ENCODE measurements at places on chromosomes 5 and 9.

- no peak for DNase-seq
Observed at GRCh38 chr9:132238992-132239391, 77.1 kb downstream of the NTNG2 start.

DNA sequence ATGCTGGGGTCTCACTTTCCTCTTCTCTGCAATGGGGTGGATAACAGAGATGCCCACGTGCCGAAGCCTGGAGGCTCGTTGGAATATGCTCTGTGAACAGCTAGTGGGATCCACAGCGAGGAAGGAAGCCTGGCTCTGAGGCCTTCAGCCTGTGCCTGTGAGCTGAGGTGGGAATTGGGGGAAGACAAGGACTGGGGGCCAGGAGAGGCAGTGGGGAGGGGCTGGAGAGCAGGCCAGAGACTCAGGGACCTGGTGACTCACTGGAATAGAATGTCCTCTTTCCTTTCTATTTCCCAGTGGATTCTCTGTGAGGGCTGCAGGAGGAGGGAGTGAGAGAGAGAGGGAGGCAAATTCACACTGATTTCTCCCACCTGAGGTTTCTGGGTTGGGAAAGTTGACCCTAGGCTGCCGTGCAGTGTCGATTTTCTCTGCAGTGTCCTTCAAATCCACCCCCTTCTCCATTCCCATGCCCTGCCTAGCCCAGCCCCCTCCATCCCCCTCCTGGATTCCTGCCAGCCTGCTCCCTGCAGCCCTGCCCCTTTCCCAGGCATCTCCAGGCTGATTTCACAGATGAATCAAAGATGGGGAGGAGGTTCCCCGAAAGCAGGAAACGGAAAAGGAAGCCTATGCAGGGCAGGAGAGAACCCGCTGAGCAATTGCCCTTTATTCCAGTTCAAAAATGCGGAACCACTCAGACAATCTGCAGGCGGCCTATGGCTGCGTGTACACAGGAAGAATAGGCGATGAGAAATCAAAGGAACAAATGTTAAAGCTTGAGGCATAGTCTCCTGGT lies 1.4 kb upstream of the SPAAR start:
- DNase-seq = no peak

DNA sequence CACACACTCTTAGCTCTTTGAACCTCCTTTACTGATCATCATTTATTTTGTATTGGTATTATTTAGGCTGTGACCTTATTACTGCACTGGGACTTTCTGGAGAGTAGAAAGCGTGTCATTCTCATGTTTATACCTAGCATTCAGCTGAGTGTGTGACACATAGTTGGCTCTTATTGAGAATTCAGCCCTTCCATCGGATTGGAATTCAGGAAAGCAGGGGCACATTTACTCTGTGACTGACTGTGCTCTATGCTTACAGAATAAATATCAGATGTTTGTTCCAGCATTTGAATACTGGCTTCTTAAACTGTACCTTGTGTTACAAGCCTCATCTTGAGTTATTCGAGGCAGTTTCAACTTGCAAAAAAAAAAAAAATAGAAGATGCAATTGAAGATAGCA lies 360.9 kb upstream of the DAP start:
- DNase-seq = no peak

DNA sequence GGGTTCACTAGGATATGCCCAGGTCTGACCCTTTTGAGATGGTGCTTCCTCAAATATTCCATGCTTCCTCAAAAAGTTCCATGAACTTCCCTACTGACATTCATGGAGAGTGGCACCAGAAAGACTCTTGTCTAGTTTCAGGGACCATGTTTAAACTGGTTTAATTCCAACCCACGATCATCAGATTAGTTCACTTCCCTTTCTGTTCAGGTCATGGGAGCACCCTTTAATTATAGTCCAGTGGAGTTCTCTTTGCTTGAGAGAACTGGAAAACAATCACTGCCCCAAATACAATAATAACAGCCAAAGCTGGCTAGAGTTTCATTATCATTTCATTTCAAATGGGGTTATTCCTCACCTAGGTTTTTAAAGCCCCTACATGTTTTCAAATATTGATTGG lies 9.7 kb upstream of the ERBIN start:
- no peak for DNase-seq

GRCh38 chr5:155017610-155018009 lies 4.1 kb downstream of the KIF4B start:
- no peak for DNase-seq

DNA sequence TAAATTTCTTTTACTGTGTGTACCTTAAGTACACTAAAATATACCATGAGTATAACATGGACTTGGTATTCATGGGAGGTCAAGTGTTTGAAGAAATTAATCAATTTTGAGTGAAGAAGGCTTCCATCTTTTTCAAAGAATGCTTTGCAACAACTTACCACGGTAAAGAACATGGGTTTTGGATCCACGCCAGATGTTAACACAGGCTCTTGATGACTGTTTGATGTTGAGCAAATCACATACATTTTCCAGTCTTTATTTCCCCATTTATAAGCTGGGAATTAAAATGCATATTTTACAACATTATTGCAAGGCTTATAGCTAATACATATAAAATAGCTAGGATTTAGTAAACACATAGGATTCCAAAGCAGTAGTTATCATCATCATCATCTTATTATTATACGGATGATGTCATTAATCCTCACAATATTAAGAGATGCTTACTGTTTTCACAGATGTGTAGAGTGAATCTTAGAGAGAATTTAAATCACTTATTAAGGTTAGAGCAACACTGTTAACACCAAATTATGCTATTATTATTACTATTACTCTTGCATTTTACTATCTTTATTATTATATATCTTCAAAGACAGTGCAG lies 362.0 kb downstream of the PRELID2 start:
- no peak for DNase-seq

GRCh38 chr5:144087576-144087975 lies 82.9 kb downstream of the YIPF5 start:
- DNase-seq = no peak

DNA sequence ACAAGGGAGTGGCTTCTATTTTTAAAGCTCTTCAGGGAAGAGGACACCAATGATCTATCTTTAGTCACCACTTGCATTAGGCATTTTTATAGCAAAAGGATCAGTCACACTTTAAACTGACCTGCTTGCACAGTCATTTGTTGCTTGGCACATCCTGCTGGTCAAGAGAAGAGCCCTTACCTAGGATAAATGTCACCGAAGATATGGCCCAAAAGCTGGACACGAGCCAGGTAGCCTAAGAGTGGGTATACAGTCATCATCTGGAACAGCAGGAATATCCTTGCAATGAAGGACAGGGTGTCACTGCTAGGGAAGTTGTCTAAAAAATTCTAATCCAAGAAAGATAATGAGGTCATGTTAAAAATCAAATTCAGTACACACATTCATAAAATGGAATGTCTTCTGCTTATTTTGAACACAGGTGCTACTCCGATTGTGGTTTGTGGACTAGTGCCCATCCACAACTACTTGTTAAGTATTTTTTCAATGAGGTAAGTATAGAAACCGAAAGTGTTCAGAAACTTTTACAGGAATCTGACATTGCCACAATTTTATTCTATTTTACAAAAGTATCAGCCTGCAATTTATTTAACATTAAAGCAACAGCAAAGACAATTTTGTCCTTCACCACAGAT lies 78.4 kb downstream of the SLC38A9 start:
- no peak for DNase-seq

- DNase-seq = no peak
Observed at GRCh38 chr5:150175536-150175935, 9.0 kb downstream of the CDX1 start.

GRCh38 chr5:142845954-142846398 lies 75.8 kb downstream of the ARHGAP26 start:
- no peak for DNase-seq

GRCh38 chr5:159581502-159582249 lies 251.4 kb upstream of the IL12B start:
- DNase-seq = no peak

- DNase-seq = no peak
Observed at GRCh38 chr9:93964685-93965084, 9.5 kb upstream of the BARX1 start.

GRCh38 chr9:107280543-107280942 lies 2.5 kb upstream of the RAD23B start:
- DNase-seq = no peak

DNA sequence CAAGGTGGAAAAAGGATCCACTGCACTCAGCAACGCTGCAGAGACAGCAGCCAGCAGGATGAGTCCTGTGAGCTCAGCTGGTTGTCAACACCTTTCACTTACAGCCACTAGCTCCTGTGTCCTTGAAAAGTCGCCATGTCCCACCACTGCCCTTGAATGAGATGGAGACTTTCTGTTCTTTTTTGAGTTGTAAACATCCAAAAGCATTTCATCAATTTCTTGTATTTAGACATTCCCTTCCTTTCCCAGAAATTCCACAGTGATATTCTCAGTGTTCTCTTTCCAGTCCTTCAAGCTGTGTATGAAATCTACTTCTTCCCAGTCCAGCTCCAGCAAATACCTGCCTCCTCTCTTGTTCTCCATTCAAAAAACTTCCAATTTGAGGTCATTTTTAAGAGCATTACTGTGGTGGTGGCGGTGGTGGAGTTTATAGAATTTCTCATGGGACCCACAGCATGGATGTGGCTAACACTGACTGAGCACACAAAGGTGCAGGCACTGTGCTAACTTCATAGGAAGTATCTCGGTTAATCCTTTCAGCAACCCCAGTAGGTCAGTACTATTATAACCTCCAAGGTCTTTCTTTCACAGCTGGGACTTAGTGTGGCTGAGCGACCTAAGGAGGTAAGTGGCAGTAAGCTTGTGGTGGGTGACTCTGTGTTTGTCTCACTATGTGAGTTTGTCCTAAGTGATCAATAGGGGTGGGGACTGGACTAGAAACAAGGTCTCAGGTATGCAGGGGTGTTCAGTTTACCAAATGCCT lies 15.0 kb upstream of the GPX3 start:
- DNase-seq = no peak

GRCh38 chr9:19498015-19498414 lies 89.2 kb downstream of the ACER2 start:
- DNase-seq = no peak

GRCh38 chr5:150178262-150178661 lies 11.6 kb upstream of the SLC6A7 start:
- DNase-seq = no peak

- no peak for DNase-seq
Observed at GRCh38 chr9:18473652-18474279, at the start of gene ADAMTSL1. TSS of gene ADAMTSL1 (plus strand) at chr9:18474153. CDS start at chr9:18474233, 80 bp downstream.

DNA sequence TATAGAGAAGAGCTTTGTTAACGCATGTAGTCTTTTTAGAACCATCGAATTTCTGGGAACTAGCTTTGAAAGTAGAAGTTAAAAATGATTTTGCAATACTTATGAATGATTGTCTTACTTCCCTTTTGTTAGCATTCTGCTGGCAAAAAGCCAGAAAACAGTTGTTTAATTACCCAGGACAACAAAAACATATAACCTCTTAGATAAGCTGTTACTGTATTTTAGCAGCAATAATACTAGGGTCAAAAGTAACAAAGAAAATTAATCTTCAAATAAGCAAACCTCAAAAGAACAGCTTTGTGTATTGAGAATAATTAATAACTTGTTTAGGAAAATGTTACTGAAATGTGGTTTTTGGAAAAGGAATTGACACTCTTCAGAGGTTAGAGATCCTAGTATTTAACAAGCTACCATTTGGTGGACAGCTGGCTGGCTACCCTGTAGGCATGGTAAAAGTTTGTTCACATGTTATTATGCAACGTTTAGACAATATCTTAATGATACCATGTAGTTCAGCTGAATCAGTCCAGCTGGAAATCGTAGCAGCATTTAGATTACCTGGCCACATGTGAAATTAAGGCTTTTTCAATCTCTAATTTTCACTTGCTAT lies 3.8 kb downstream of the FGF10 start:
- no peak for DNase-seq

- DNase-seq = no peak
Observed at GRCh38 chr9:4327504-4328191, 27.8 kb upstream of the GLIS3 start.

DNA sequence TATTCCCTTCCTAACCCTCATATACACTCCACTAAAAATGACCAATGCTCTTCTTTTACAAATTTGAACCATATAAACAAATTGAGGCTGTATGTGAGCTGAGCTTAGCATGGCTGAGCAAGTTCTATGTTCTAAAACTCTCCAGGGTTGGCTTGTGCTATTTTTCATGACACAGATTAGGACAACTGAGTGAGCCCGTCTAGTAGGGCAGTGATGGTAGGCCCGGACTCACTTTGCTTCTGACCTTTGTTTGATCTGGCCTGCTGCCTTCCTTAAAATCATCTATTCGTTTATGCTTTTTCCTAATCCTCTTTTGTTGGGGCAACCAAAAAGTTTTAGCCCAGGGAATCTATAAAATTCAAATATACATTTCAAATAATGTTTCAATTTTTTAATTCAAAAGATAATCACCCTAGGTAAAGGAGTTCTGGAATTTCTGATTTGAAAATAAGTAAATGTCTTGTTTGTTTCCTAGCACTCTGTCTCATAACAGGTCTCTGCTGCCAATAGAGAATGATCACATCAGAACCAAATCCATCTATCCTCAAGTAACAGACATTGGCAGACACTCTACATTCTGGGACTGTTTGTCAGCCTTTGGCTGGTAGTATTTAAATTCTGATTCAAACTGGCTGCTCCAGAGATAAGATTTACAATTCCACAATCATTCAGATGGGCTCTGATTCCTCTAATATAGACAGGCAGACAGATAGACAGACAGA lies 217.0 kb upstream of the TARS1 start:
- no peak for DNase-seq

DNA sequence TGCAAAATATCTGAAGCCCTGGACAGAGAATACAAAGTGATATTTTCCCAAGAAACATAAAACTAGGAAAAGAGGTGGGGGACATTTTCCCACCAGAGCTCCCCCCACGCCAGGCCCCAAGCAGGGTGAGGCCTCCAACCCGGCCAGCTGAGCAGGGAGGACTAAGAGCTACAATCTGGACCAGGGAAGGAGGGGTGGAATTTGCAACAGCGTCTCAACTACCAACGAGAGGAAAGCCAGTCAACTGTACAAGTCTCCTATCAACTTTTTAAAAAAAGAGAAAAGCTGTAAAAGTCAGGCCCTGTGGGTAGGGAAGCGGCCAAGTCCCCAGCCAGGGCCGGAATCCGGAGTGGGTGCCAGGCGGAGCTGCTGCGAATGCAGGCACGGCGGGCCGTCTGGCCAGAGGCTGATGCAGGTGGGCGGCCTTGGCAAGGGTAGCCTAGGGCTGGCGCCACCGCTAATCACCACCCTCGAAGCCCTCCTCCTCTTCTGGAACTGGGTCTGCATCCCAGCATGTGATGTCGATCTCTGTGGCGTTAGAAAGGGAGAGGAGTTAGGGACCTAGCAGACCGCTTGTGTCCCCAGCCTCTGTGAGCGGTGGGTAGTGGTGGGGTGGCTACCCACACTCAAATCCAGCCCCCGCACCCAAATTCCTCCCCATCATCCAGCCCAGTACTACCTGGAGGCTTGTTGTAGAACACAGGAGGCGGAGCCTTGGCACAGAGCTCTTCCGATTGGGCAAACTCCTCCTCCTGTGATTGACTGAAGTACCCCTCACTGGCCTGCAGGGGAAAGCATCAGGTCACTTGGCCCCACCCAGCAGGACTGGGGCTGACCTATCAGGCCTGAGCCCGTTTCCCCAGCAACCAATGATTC lies 10.6 kb downstream of the PRR7 start:
- no peak for DNase-seq

- DNase-seq = no peak
Observed at GRCh38 chr5:99020698-99021048, 91.9 kb upstream of the CHD1 start.

- no peak for DNase-seq
Observed at GRCh38 chr5:80607832-80608231, 37.8 kb upstream of the ANKRD34B start.
